ENCODE measurements at places on chromosomes 3 and 15. TPM values are rescaled to one million over a fixed set of nuclear protein-coding genes. Genes with fewer than 3 reads are reported as not detected.

The TAMM41 gene
- 13.5 TPM for total RNA-seq

The PLA2G4E gene
- total RNA-seq: not detected

The LRRIQ4 gene
- 0.20 TPM for total RNA-seq

The SLC22A13 gene
- total RNA-seq: 0.50 TPM

The CFAP20DC gene
- 1.7 TPM for total RNA-seq

The CAV3 gene
- 0.30 TPM for total RNA-seq

The IL17RB gene
- 12.1 TPM for total RNA-seq

The DUOX1 gene
- total RNA-seq: under 0.01 TPM
